ENCODE measurements at places on chromosomes 16 and 17.

GRCh38 chr16:47574091-47575054, 113.2 kb downstream of the PHKB start:
- DNase-seq: no peak

DNA sequence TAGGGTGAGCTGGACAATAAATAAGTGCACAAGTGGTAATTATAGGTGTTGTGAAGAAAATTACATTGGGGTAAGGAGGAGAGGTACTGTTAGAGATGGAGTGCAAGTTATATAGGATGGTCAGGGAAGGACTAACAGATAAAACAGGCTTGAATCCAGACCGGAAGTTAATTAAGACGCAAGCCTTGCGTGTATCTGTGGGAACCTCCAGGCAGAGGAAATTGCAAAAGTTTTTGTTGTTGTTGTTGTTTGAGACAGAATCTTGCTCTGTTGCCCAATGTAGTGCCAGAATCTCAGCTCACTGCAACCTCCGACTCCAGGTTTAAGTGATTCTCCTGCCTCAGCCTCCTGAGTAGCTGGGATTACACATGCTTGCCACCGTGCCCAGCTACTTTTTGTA, 2.4 kb upstream of the ZNF18 start:
- DNase-seq: no peak

- DNase-seq: no peak
Observed at GRCh38 chr17:47851764-47852112, 775 bp upstream of the SP6 start.

GRCh38 chr17:4859816-4860625, 26.9 kb downstream of the MINK1 start:
- no peak for DNase-seq

DNA sequence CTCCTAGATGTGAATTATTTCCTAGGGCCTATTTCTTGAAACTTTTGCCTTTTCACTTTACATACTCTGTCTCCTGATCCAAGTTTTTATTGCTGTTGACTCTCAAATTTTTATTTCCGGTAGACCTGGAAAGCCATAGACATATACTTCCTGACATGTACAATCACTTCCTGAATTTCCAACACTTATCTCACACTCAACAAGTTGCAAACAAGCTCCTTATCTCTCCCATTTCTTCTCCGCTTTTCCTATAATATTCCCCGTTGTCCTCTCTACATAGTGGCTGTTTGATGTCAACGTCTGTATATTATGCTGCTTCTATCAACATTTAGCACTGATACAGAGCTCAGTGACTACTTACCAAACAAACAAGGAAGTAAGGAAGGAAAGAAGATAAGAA, 59.3 kb downstream of the IKZF3 start:
- no peak for DNase-seq

GRCh38 chr17:57636985-57637665, 108.0 kb downstream of the CCDC182 start:
- DNase-seq: no peak

Measured in AG09319 (cell line).